ENCODE measurements at places on chromosomes 3 and 15.

- peak; percentile 8 for DNase-seq
Measured at GRCh38 chr3:120198305-120198878, 86.6 kb downstream of the GPR156 start.

- peak; percentile 52 for DNase-seq
Measured at GRCh38 chr3:32313723-32314473, 75.4 kb downstream of the CMTM8 start.

GRCh38 chr3:128805772-128806171 is 73.6 kb upstream of the ACAD9 start:
- no peak for DNase-seq

DNA sequence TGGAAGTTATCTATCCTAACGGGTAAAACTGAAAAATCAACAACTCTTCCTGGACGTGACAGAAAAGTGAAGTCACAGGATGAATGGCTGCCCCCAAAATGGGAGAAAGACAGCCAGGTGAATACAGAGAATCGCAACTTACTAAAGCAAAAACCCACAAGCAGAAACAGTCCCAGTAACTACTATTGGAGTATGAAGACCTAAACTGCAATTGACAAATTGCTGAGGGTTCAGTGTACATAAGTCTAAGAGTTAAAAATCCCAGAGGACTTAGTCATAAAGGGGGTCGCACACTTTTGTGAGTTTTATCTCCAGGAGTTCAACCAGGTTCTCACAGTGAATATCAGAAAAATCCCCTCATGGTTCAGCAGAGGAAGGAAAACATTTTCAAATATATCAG is 56.8 kb upstream of the IMPG2 start:
- no peak for DNase-seq

GRCh38 chr3:176906046-176906905 is 291.0 kb downstream of the TBL1XR1 start:
- DNase-seq = no peak

GRCh38 chr3:62538691-62539356 is 165.5 kb upstream of the FEZF2 start:
- DNase-seq = no peak

DNA sequence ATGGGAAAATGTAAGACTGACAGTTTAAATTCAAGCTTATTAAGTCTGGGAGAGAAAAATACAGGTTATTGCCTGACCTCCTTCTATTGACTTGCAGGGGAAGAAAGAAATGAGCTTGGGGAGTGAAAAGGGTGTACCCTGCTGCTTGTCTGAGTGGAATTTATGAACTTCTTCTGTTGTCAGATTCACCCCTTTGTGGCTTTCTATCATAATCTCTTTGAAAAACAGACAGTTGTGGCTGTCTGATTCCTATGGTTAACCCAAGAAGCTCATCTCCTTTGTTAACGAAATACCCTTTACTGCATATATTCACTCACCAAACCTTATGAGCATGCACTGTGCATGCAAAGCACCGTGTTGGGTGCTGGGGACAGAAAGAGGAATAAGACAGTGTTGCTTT is 22.5 kb downstream of the GPD1L start:
- no peak for DNase-seq

GRCh38 chr15:42191610-42192346 is 16.3 kb downstream of the VPS39 start:
- DNase-seq = no peak

DNA sequence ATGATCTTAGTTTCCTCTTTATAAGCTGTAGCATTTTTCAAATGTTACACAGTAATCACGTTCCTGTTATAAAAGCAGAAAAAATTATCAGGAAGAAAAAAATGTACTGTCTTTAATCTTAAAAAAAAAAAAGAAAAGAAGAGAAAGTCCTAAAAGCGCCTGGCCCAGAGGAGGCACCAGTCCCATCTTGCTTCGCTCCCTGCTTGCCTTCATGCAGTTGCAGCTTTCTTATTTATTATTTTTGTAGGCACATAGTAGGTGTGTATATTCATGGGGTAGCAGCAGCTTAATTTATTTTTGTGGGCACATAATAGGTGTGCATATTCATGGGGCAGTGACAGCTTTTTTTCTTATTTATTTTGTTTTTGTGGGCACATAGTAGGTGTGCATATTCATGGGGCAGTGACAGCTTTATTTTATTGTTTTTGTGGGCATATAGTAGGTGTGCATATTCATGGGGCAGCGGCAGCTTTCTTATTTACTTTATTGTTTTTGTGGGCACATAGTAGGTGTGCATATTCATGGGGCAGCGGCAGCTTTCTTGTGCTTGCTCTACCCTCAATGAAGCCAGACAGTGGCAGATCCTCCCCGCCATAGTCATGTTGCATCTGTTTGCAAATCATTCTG is 5.5 kb upstream of the EHD4 start:
- DNase-seq = no peak

DNA sequence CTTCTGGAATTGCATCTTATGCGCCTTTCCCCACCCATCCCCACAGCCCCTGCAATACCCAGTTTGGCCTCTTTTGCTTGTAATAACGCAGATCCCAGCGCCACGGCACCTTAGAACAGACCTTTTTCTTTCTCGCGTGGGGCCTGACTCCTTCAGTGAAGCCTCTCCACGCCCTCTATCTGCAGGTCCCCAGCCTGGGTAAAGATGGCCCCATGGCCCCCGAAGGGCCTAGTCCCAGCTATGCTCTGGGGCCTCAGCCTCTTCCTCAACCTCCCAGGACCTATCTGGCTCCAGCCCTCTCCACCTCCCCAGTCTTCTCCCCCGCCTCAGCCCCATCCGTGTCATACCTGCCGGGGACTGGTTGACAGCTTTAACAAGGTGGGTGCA is 594 bp downstream of the CRELD1 start:
- DNase-seq = no peak

DNA sequence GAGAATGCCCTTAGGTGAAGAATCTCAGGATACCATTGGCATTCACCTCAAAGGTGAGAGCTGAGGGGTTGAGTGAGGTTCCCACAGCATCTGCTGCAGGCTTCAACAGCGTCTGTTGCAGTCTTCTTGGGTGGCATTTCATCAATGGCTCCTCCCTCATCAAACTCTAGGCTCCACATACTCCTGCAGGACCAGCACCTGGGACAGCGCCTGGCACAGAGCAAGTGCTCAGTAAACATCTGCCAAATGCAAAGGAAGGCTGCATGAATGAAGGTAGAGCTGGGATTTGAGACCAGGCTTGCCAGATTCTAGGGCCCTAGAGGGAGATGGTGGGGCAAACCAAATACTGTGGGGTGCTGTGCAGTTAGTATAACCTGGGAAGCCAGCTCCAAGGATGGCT is 9.6 kb downstream of the TRH start:
- no peak for DNase-seq

- no peak for DNase-seq
Measured at GRCh38 chr3:197226179-197226578, 72.2 kb downstream of the DLG1 start.

DNA sequence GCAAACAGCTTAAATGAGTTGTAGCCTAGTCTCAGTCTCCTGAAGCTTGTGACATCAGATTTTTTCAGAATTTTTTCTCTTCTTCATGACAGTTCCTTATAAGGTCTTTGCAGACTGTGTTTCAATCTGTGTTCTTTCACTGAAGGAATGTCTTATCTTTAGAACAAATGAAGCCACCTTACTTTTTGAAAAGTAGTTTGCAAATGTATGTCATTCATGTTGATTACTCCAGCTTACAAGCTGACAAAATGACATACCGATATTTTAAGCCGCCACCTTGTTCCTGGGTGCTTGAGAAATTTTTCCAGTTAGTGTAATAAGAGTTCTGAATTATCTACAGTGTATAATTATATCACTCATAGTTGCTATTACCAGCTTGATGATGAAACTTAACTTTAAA is 57.0 kb downstream of the ASTE1 start:
- no peak for DNase-seq

DNA sequence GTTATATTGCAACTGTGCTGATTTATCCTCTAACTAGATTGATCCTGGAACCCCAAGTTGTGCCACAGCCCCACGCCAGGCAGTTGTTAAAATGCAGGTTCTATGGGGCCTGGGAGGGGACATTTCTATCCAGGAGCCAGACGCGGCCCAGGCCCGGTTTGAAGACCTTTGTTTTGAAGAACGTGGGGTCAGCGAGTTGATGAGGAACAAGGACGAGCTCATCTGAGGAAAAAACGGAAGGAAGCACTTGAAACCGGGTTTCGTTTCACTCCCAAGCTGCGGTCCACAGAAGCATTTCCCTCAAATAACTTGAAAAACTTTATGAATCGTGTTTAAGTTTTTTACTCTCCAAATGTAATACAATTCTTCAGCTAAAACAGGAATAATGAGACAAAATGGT is 76.4 kb downstream of the CHSY1 start:
- no peak for DNase-seq

DNA sequence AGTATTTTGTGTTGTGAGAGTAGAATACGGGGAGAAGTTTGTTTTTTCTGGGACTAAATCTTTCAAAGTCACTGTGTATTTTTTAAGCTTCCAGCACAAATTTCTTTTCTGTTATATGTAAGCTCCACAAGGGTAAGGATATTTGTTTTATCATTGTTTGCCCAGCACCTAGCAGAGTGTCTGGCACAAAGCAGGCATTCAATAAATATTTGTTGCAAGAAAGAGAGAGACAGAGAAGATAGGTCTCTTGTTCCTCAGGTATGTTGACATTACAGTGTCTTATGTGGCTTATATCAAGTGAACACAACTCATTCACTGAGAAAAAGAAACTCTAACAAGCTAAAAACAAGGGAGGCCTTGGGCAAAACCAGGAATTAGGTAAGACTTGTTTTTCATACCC is 26.6 kb upstream of the FNDC3B start:
- DNase-seq = no peak

DNA sequence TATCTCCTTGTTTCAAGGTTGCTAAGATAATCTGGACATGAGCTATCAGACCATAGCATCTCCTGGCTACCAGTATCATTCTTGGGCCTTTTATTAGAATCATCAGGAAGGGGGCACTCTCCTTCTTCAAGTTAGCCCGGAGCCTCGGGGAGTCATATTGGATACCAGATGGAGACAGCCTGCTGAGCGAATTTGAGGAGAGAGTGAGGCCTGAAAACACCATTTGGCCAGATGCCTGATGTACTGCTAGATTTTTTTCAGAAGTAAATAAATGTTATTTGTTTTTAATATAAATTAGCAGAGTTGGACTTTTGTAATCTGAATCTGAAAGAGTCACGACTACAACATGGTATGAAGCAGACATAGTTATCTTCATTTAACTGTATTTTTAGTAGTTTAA is 848.6 kb downstream of the IGSF11 start:
- no peak for DNase-seq

- no peak for DNase-seq
Measured at GRCh38 chr3:166799-167198, 29.8 kb upstream of the CHL1 start.

GRCh38 chr15:50140983-50141382 is 21.9 kb upstream of the ATP8B4 start:
- DNase-seq = no peak

DNA sequence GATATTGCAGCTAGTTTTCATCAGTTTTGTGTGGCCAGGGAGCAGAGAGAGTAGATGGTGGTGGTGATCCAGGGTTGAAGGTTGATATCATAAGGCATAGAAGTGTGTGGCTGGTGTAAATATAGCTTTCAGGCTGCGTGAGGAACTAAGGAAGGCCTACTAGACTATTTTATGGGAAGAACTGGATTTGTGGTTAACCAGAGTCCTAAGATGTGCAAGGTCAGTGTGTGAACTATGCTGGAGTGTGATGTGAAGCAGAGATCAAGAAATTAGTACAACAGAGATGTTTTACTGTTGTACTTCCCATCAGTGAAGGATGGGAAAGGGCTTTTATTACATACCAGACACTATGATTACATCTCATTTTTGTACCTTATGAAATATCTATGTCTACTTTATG is 41.5 kb downstream of the MAPK6 start:
- DNase-seq = no peak

GRCh38 chr3:126402666-126403302 is 8.1 kb downstream of the CFAP100 start:
- no peak for DNase-seq

GRCh38 chr3:101676216-101676764 is 642 bp downstream of the ZBTB11 start:
- DNase-seq = peak; percentile 88

DNA sequence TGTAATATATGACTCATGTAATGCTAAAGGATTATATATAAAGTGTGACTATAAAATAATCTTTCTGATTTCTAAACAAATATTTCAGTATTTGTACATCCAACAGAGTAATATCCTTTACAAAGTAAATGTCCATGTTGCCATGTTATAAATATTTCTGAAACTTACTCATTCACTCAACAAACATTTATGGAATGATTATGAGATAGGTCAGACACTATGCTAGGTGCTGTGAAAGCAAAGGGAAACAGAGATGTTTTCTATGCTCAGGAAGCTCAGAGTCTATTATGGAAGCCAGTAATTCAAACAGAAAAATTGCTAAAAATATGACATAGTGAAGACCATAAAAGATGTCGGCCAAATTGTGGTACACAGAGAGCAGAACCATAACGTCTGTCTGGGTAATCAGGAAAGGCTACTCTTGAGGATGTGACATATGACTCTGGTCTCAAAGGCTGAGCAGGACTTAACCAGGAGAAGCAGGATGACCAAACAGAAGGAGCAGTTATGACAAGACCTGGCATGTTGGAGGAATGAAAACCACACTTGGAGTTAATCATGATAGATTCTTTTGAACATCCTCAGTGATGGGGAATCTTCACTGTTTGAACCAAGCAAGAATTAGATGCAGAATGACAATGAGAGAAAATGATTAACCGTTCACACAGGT is 39.0 kb upstream of the MYO5C start:
- no peak for DNase-seq

- DNase-seq = no peak
Measured at GRCh38 chr15:67130673-67131601, 65.5 kb downstream of the SMAD3 start.

DNA sequence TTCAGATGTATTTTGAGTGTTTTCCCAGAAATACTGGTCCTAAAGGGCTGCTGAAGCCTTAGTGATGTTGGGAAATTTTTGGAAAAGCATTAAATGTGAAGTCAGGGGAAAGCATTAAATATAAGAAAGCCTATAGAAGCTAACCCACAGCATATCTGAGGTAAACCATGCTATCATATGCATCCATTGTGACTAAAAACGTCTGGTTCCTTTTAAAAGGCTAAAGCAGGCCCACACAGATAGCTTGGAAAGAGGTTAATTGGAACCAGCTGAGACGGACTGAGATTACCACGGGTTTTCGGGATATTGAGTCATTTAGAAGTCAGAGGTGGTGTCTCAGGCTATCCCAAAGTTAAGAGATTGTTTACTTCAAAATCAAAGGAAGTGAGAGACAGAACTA is 78.2 kb downstream of the CYP19A1 start:
- no peak for DNase-seq

- DNase-seq = no peak
Measured at GRCh38 chr3:74119221-74119620, 494.5 kb upstream of the PDZRN3 start.

DNA sequence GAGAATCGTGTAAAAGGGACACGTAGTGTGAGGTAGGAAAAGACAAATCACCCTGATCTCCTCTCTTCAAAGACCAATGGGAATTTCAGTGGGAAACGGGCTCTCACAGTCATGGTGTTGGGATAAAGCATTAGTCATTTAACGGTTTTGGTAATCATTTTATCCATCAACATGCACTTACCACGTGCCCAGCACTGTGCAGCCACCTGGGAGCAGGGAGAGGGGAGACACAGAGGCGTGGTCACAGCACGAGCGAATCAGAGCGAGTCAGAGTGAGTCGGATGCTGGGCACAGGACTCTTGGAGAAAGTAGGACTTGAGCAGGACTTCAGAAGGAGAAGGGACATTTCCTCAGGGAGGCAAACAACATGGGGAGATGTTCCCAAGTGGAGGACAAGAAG is 130.8 kb downstream of the MINAR1 start:
- no peak for DNase-seq

- peak; percentile 45 for DNase-seq
Measured at GRCh38 chr15:52440414-52440813, 88.3 kb downstream of the MYO5A start.

Data from HCT116 (cell line).